ENCODE measurements at places on chromosomes 4 and X.

DNA sequence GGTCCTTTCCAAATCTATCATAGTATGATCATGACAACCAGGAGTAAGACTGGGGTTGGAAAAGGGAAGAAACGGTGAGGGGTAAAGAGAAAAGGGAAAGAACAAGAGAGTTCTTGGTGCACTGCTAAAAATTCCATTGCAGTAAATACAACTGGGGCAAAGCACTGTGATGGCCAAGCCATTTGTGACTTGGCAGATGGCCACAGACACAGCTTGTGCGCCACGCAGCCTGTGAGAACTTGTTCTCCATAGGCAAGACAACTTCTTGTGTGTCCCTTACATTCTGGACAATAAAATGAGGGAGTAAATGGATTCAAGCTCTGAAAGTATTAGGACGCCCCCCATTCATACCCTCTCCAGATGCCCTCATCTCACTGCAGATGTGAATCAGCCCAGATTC lies 10.9 kb downstream of the MFAP3L start:
- DNase-seq: no peak

GRCh38 chrX:17656556-17656955 lies 80.7 kb upstream of the SCML1 start:
- DNase-seq: no peak

GRCh38 chr4:184596044-184596616 lies 53.1 kb downstream of the CASP3 start:
- DNase-seq: no peak

DNA sequence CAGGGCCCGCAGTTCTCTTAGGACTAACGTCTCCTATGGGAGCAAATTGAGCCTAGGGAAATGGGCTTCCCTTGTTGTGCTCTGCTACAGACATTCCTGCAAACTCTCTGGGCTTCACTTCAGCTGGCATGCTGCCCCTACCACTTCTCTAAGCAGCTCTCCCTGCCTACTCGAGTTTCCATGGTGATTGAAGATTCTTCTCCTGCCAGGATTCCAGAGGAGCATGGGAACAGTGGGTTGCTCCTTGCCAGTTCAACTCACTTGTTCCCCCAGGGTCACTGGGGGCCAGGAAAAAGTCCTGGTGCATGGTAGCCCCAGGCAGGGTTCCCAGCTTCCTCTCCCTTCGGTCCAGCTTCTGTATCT lies 21.1 kb upstream of the WDR17 start:
- DNase-seq: no peak

DNA sequence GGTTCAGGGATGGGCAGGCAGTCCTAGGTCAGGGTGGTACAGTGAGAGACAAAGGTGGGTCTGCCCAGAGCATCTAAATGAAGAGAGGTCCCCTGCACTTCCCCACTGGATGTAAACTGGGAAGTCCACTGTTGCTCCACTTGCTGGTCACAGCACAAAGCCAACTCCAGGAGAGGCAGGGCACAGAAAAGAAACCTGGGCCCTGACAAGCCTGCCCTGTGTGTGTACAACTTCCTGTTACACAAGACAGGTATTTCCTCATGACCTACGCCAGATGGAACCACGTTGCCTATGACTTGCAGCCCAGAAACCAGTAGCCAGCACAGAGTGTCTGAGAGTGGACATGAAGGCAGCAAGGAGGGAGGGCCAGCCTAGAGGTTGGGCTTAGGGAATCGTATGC lies 161.8 kb downstream of the SH3KBP1 start:
- no peak for DNase-seq

DNA sequence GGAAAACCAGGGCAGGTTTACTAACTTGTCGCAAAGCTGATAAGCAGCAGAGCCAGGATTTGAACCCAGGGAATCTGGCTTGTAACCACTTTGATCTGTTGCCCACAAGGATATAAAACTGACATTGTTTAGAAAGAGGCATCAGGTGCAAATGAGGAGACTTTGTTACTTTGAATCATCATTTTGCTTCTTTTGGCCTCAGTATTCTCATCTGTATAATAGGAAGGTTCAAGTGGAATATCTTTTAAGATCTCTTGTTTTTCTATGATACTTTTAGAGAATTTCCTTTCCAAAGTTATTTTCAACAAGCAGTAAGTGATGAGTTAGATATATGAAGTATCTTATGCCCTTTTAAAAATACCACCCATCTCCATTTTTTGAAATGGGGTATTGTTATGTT lies 57.8 kb upstream of the NAP1L5 start:
- DNase-seq: no peak

DNA sequence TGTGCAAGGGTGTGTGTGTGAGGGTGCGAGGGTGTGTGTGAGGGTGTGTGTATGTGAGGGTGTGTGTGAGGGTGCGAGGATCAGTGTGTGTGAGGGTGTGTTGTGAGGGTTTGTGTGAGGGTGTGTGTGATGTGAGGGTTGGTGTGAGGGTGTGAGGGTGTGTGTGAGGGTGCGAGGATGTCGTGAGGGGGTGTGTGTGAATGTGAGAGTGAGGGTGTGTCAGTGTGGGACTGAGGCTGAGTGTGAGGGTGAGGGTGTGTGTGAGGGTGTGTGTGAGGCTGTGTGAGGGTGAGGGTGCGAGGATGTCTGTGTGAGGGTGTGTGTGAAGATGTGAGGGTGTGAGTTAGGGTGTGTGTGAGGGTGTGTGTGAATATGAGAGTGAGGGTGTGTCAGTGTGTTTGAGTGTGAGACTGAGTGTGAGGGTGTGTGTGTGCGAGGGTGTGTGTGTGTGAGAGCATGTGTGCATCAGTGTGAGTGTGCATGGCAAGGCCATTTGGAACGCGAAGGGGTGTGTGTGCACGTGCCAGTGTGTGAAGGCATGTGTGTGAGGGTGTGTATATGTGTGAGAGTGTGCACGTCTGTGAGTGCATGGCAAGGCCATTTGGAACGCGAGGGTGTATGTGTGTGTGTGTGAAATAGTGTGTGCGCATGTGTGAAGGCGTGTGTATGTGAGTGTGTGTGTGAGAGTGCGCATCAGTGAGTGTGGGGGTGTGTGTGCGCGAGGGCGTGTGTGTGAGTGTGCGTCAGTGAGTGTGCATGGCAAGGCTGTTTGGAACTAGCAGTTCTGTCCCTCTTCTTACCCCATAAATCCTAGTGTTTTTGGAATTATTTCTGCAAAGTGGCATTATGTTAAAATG lies 69.8 kb downstream of the RGS12 start:
- DNase-seq: no peak

DNA sequence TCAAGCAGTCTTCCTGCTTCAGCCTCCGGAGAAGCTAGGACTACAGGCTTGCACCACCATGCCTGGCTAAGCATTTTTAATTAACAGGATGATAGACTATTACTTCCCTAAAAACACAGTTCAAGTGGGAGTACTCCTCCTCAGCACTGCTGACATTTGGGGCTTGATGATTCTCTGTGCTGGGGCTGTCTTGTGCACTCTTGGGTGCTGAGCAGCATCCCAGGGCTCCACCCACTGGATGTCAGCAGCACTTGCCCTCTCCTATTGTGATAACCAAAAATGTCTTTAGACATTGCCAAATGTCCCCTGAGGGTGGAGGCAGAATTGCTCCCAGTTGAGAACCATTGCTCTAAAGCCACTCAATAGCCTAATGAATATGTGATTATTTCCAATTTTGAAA lies 60.4 kb downstream of the CLCN4 start:
- DNase-seq: no peak

GRCh38 chrX:132855780-132856341 lies 102.6 kb downstream of the HS6ST2 start:
- DNase-seq: no peak

GRCh38 chrX:119880552-119881437 lies 9.2 kb downstream of the NDUFA1 start:
- no peak for DNase-seq

DNA sequence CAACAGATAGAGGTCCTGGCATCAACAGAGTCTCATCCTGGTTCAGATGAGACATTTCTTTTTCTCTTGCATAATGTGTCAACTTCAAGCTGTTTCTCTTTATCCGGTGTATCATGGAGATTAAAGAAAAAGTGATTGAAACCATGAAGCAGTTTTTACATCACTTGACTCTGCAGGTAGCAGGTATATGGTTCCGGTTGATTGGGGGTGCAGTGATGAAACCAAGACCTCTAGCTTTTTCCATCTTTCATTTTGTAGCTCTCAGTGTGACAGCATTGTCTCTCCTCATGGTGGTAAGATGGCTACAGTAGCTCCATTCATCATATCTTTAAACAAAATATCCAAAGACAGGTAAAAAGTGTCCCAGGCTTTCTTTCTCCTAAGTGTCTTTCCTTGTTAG lies 2.4 kb upstream of the HOPX start:
- no peak for DNase-seq

- no peak for DNase-seq
These were observed 688.0 kb downstream of the PCDH7 start for GRCh38 chr4:31408121-31408520.

DNA sequence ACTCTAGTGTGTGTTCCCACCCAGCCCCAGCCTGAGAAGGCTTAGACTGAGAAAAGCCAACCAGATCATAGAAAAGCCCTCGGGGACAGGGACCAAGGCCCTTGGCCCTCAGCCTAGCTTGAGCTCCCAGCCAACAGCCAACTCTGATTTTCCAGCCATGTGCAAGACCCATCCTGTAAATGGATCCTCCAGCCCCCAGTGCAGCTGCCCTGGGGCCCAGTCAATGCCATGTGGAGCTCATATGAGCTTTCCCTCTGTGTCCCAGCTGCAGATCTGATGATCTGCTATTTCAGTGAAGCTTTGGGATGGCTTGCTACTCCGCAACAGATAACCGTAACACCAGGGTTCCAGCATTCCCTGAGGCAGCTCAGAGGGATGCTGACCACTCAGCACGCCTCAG lies 40.5 kb upstream of the CDKN2AIP start:
- no peak for DNase-seq

DNA sequence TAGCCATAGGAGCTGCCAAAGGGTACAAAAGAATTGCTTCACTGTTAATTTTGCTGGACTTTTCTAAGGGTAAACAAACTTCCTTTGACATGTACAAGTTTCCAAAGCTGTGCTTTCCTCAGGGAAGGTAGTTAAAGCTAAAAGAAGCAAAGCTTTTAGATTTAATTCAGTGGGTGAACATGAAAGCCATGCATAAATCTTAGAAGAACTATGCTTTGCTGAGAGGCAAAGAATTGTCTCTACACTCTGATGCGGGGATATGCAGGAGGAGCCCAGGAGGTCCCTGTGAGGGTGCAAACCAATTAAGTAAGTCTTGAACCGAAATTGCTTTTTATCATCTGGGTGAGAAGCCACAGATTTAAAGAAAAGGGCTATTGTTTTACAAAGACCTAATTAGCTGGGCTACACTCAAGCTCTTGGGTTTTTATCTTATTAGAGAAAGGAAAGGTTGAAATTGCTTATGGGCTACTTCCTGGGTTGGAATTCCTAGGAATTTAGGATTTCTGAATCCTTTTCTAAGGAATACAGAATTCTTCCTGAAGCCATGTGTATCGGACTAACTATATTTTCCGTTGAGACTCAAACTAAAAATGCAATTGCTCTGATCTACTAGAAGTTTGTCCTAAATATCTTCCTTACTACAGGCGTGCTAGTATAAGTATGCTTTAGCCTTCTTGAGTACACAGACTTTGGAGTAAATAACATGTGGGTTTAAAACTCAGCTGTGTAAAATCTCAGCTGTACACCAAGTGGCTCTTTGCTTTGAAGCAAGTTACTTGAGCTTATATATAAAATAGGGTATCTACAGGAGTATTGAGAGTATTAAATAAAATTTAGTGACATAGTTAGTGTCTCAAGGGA lies 188.4 kb upstream of the ANK2 start:
- no peak for DNase-seq

DNA sequence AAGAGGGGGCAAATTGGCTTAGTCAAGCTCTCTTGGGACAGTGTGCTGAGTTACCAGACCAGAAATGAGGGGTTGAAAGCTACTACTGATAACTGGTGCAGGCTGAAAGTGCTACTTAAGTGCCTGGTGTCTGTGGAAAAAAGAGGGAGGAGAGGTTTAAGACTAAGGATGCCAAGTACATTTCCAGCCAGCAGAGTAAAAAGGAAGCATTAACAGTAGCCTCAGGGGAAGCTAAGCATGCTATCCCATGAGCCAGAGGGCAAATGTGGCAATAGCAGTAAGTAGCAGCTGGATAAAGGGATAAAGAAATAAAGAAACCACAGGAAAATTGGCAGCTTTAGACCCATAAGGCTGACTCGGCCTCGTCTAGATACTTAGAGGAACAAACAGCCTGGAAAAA lies 196.3 kb upstream of the MAB21L2 start:
- no peak for DNase-seq

- DNase-seq: no peak
These were observed 17.0 kb downstream of the ASIC5 start for GRCh38 chr4:155849042-155849441.

DNA sequence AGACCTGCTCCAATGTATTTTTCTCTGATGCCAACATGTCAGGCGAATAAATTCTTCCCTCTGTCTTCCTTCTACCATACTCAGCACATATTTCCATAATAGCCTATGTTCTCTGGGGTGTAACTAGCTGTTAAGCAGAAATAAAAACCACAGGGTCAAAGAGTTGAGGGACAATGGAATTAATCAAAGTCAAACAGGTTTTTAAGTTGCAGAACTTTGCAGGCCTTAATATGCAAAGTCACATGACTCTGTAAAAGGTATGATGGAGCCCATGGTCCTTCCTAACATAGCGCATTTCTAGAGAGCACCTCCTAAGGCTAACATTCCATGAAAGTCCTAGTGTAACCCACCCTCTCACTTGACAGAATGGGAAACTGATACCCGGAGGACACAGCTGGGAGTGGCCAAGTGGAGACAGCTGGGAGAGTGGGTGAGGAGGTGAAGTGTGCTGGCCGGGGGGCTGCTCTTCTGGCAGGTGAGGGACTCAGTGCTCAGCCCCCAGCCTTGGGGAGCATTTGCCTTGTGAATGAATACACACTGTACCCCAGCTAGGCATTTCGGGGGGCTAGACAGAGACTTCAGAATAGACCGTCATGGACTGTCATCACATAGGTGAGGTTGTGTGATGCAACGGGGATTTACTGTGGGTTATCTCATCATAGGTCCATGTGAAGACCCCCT lies 8.4 kb upstream of the SORCS2 start:
- no peak for DNase-seq

DNA sequence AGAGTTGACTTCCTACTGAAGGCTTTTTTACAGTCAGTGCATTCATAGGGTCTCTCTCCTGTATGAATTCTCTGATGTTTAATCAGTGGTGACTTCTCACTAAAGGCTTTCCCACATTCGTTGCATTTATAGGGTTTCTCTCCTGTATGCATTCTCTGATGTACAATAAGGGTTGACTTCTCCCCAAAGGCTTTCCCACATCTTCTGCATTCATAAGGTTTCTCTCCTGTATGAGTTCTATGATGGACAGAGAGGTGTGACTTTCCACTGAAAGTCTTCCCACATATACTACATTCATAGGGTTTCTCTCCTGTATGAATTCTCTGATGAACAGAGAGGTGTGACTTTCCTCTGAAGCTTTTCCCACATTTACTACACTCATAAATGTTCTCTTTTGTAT lies 45.2 kb downstream of the ZNF674 start:
- no peak for DNase-seq

DNA sequence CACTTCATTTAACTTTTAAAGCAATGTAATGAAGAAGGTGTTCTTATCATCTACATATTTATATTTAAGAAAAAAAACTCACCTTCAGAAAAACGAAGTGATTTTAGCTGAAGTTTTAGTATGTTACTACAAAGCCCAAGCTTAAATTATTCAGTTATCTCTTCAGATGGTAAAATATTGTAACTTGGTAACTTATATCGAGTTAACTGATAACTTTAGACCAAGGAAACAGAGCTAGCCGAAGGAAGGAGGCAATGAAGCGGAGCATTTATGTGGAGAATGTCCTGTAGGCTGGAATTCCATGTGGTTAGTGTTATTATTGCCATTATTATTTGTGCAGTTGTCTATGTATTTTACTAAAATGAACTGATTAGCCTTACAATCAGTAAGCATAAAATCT lies 1102.1 kb upstream of the LCORL start:
- DNase-seq: no peak
